ENCODE measurements at places on chromosomes 6 and 20.

GRCh38 chr20:11041396-11041795 lies 367.6 kb upstream of the JAG1 start:
- DNase-seq, result no peak

DNA sequence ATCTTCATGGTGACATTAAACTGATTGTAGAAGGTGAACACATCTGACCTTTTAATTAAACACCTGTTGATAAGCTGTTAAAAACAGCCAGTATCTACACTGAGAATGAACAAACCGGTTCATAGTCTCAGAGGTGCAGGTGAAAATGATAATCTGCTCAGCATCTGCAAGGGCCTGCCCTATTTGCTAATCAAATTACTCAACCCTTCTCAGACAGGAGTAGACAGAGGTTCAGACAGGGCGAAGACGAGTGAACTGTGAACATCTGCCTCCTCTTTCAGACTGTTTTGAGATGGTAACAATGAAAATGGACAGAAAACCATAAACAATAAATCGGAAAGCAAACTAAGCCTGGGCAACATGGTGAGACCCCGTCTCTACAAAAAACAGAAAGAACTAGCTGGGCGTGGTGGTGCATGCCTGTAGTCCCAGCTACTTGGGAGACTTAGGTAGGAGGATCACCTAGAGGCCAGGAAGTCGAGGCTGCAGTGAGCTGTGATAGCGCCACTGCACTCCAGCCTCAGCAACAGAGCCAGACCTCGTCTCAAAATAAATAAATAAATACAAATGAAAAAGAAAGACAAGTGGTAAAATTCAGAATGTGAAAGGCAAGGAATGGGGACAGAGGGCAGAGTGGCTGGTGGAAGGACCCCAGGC lies 55.9 kb downstream of the NINL start:
- DNase-seq, result no peak

GRCh38 chr20:2978519-2978918 lies 64.9 kb upstream of the GNRH2 start:
- no peak for DNase-seq

GRCh38 chr20:25288291-25289181 lies 40.7 kb downstream of the PYGB start:
- DNase-seq, result no peak

- DNase-seq, result no peak
Measured at GRCh38 chr20:58747211-58747610, 54.6 kb downstream of the NPEPL1 start.

DNA sequence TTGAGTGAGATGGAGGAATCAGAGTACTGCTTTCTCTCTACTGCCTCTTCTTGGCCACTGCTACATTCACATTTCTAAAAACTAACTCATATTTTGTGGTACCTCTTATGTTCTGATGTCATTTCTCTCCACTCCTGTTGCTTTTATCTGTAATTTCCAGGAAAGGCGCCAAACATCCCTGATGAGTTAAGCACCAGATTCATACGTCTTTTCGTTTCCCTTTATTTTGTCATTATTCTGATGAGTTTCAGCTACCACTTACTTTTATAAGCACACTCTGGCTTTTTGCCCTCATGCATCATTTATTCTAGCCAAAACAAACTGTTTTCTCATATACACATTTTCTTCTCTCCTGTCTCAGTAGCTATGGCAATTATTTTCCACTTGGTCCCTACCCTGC lies 680.0 kb downstream of the RNF144B start:
- DNase-seq, result no peak

- DNase-seq, result no peak
Measured at GRCh38 chr20:59004763-59005522, 2.1 kb downstream of the CTSZ start.

- no peak for DNase-seq
Measured at GRCh38 chr6:41563060-41563776, 17.0 kb downstream of the FOXP4 start.

DNA sequence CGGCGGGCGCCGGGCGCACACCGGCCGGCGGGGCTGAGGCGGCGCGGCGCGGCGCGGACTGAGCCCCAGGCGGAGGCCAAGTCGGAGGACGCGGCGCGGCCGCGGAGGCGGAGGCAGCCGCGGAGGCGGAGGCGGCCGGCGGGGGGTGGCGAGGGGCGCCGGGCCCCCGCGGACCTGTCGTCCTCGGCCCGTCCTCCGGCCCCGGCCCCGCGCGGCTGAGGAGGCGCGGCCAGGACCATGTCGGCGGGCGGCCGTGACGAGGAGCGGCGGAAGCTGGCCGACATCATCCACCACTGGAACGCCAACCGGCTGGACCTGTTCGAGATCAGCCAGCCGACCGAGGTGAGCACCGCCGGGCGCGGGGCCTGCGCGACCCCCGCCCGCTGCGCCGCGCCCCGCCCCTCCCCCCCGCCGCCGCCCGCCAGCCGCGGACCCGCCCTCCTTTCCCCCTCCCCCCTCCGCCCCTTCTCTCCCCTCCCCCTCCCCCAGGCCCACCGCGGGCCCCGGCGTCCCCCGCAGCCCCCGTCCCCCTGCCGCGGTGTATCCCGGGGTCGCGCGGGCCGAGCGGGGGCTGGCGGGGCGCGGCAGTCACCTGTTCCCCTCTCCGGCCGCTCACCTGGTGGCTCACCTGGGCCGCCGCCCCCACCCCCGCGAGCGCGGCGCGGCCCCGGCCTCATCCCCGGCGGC lies at the start of gene AFDN:
AFDN (plus strand) TSS at position 16 of the 687 bp plus-strand sequence; CDS start at position 238, 222 bp downstream.
- DNase-seq, result peak; percentile 54

GRCh38 chr6:120357447-120357846 lies 976.8 kb downstream of the TBC1D32 start:
- no peak for DNase-seq

- peak; percentile 76 for DNase-seq
Measured at GRCh38 chr6:43308101-43308989, at the start of gene CRIP3. CRIP3 (minus strand) TSS chr6:43308826; CDS start chr6:43308792, 34 bp downstream.

GRCh38 chr20:44946271-44946852 lies 13.8 kb downstream of the TOMM34 start:
- DNase-seq, result no peak

DNA sequence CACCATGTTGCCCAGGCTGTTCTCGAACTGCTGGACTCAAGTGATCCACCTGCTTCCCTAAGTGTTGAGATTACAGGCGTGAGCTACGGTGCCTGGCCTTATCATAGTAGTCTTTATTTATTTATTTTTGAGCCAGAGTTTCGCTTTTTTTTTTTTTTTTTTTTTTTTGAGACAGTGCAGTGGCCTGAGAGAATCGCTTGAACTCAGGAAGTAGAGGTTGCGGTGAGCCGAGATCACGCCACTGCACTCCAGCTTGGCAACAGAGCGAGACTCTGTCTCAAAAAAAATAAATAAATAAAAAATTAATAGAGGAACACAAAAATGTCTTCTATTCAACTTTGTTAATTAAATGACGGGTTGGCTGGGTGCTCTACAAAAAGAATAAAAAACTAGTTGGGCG lies 12.9 kb downstream of the MAPRE1 start:
- DNase-seq, result no peak

DNA sequence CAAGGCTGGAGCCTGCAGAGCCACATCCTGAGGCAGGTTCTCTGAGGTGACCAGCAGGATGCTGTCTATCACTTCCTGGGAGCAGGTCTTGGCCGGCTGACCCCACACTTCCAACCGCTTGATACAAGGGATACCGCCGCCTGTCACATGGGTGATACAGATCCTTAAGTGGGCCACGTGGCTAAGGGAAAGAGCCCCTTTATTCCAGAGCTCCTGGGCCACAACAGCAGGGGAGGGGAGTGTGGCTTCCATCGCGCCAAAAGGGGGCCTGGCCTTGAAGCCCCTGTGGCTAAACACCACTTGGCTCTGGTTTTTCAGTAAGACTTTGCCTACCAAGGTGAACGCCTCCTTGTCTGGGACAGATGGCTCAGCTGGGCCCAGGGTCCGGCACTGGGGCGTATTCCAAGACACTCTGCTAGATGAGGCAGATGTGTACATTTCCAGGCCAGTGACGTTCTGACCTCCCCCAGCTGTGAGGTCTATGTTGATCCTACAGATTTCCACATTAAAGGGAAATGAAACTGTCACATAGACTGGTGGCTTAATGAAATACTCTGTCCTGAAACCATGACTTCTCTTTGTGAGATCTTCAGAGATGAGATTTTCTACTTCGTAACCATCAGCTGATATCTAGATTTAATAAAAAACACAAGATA lies 37.6 kb upstream of the AVP start:
- DNase-seq, result no peak

DNA sequence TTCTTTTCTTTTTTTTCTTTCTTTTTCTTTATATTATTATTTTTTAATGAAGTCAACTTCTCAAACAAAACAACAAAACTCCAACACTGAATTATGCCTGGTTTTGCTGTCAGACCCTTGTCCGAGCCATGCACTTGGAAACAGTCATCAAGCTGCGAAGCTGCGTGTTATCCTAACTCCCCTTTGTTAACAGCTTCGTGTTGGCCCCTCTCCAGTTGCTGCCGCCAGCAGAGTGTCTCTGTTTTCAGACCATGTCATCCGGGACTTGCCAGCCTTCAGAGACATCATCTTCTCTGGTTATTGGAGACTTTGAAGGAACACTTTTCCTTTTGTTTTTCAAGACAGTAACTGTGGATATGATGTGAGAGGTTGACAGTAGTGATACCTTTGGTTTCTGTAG lies 83.1 kb downstream of the TRMT11 start:
- no peak for DNase-seq

DNA sequence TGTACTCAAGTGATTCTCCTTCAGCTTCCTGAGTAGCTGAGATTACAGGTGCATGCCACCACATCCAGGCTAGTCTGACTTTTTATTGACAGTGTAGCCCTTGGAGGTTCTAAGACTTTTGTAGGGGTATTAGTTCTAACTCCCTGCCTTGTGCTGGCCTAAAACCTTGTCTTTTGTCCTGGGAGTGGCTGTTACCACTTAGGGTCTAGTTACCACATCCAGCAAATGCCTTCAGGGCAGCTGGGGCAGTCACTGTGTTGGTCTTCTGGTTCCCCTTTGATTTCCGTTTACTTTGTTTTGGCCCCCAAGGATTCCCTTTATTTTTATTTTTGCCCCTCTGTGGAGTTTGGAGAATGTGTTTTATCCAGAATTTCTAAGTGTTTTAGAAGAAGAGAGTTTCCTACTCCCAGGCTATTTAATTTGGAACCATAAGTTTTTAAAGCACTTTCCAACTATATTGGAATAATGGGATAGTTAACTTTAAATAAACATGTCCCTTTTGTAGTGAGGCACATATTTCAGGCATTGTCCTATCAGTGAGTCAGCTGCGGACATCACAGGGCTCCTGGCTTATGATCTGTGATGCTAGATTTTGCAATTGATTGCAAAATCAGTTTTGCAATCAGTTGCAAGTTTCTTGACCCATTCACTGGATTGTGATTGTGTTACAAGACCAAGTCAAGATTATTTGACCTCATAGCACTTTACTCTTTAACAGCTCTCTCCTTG lies 25.0 kb downstream of the IL22RA2 start:
- peak; percentile 8 for DNase-seq
